ENCODE measurements at places on chromosomes 3 and 15.

GRCh38 chr3:10224794-10225665 is 23.2 kb upstream of the TATDN2 start:
- peak; percentile 63 for DNase-seq

- no peak for DNase-seq
Measured at GRCh38 chr15:87724330-87724729, 532.2 kb downstream of the NTRK3 start.

GRCh38 chr3:77320514-77320913 is 280.6 kb downstream of the ROBO2 start:
- no peak for DNase-seq

GRCh38 chr3:37492977-37493471 is 318.6 kb upstream of the LRRFIP2 start:
- DNase-seq = no peak

DNA sequence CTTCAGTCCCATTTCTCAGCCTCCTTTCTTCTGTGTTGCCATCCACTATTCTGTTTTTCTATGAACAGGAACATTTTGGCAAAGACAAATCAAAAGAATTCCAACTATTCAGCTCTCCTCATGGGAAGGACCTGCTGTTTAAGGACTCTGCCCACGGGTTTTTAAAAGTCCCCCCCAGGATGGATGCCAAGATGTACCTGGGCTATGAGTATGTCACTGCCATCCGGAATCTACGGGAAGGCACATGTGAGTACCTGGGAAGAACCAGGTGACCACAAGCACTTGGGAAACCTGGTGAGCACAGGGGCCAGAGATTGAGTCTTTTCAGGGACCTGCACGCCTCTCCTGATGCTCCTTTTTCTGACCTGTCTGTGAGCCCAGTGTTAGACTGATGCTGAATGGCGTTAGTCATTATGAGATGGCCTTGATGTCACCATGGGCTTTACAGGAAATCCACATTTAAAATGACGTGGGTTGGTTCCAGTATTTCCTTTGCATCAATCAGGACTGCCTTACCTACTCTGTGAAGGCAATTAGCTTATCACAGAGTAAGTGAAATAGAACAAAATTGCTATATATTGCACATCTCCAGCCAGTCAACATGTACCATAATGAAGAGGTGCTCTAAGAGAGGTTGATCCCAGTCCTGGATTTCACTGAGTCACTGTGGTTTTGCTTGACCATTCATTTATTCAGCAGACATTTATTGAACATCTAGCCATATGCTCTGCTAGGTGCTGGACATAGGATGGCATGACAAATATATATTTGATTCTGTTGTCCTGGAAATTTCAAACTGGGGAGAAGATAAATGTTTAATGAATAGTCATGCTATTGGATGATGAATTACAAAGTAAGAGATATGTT is 11.7 kb downstream of the TF start:
- DNase-seq = no peak

- no peak for DNase-seq
Measured at GRCh38 chr3:196537319-196537984, 22.3 kb upstream of the SMCO1 start.

DNA sequence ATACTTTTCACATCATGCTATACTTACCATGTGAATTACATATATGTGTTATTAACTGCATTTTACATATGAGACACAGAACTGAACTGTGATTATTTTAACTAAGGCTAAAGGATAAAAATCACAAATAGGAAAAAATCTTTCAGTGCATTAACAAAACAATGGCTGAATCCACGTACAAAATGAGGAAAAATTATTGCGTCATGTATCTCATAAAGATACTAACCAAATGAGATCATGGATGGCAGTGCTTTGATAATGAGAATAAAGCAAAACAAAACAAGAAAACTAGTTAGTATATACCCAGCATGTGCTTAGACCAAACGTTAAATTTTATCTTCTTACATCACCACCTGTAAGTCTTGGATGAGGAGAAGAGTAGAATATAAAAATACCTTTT is 66.0 kb downstream of the SCAPER start:
- no peak for DNase-seq
